ENCODE measurements at places on chromosomes 6 and 20.

- no peak for DNase-seq
These were observed 64.3 kb upstream of the PAK5 start for GRCh38 chr20:9903048-9903655.

DNA sequence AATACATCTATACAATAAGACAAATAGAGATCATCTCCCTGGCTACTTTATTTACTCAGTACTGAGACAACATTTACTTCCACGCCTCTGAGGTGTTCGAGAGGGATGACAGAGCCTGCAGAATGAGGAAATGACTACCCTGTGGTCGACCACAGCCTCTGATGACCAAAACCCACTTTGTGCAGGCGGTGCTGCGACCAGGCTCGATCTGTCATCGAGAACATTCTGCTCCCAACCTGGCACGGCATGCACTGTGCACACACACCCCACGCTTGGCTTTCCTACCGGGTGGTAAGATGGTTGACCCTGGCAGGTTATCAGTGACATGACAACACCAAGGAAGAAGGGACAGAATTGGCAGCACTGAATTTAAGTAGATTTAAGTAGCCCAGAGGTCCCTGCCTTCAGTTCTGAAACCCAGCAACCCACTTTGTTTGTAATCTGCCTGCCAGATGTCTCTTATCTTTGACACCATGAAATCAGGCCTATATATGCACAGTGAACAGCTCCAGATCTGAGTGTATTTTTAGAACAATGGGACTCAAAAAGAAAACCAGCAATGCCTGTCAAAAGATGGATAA is 42.6 kb downstream of the TTI1 start:
- no peak for DNase-seq

DNA sequence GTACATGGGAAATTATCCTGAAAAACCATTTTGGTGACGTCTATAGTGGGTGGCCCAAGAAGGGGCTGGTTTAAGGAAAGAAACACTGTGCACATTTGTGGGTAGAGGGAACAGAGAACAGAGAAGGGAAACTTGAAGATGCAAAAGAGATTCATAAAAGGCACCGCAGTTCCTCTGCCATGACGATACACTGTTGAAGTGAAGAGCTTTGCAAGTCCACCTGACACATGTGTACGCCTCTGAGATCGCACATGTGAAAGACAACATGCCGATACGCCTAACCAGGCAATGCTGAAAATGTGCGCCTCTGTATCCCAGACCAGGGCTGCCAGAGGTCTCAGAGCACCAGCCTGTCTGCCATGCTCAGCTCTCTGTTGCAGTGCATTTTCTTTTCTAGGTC is 180.9 kb downstream of the KIF16B start:
- no peak for DNase-seq

DNA sequence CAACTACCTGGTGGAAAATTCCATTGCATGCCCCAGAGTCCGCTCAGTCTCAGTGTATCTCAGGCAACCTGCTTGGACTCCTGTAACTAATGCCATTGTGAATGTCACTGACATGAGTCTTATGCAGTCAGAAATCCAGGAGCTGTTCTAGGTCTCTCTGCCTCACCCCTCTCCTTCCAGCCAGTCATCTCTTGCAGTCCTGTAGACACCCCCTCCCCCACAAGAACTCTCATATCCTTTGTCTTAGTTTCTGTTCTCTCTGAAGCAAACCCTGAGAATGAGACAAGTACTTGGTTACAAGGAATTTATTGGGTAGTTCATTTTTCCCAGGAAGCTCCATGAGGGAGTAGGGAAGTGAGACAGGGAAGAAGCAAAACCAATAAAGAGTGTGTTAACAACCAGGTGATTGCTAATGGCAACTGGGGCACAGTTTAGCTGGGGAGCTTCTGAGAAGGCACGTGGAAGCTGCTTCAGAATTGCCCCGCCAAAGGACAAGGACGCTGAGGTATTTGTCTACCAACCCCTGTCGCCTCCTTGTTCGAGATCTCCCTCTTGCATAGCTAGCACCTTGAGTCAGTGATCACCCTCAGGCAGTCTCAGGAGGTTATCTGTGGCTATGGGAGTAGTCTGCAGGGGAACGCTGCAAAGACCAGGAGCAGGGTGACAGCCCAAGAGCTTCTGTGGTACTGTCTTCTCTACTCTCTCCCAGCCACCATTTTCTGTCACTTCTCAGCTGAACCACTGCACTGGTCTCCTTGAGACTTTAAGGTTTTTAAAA is 911.4 kb upstream of the FLRT3 start:
- DNase-seq, result no peak

- DNase-seq, result no peak
These were observed 46.7 kb upstream of the IRF4 start for GRCh38 chr6:344816-345340.

DNA sequence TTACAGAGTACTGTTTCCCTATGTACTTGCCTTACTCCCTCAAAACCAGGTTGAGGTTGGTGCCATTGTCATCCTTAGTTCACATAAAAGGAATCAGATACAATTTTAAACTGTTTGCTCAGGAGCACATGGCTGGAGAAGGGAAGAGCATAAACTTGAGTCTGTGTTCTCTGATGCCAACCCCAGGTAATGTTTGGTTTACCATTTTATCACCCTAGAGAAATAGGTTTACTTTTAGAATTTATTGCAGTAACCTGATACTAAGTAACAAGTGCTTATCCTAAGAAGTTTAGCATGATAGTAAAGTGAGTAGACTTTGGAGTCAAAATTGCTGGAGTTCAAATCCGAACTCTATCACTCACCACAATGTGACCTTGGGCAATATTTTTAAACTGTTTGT is 86.3 kb downstream of the RFPL4B start:
- DNase-seq, result no peak

GRCh38 chr6:14129575-14129974 is 12.0 kb downstream of the CD83 start:
- peak; percentile 28 for DNase-seq

- peak; percentile 73 for DNase-seq
These were observed 3.4 kb upstream of the NSFL1C start for GRCh38 chr20:1469925-1470571.

DNA sequence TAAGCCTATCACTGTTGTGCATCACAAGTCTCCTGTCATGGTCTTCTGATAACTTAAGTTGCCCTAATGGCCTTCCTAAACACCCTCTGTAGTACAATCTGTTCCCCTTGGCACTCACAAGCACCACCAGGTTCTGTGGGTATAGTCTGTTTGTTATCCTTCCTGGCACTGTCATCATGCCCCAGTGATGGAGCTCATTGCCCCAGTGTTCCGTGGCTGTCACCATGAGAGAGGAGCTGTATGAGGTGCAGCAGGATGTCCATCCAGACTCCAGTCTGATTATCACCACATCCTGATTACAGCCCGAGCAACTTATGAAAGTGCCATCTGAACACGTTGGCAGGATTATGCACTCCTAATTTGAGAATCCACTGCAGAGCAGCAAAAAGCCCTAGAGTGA is 380.1 kb downstream of the FRK start:
- DNase-seq, result no peak

- DNase-seq, result no peak
These were observed 21.3 kb downstream of the HLA-E start for GRCh38 chr6:30510419-30511168.

GRCh38 chr20:346640-347316 is at the start of gene NRSN2:
Gene NRSN2 (plus strand): TSS chr20:347111. CDS start chr20:349644, 2,533 bp downstream.
- peak; percentile 37 for DNase-seq

GRCh38 chr6:122947355-122947754 is 48.7 kb upstream of the CLVS2 start:
- no peak for DNase-seq

GRCh38 chr6:156914181-156914580 is 137.0 kb downstream of the ARID1B start:
- no peak for DNase-seq

GRCh38 chr20:33477386-33478234 is 12.3 kb upstream of the CBFA2T2 start:
- no peak for DNase-seq

DNA sequence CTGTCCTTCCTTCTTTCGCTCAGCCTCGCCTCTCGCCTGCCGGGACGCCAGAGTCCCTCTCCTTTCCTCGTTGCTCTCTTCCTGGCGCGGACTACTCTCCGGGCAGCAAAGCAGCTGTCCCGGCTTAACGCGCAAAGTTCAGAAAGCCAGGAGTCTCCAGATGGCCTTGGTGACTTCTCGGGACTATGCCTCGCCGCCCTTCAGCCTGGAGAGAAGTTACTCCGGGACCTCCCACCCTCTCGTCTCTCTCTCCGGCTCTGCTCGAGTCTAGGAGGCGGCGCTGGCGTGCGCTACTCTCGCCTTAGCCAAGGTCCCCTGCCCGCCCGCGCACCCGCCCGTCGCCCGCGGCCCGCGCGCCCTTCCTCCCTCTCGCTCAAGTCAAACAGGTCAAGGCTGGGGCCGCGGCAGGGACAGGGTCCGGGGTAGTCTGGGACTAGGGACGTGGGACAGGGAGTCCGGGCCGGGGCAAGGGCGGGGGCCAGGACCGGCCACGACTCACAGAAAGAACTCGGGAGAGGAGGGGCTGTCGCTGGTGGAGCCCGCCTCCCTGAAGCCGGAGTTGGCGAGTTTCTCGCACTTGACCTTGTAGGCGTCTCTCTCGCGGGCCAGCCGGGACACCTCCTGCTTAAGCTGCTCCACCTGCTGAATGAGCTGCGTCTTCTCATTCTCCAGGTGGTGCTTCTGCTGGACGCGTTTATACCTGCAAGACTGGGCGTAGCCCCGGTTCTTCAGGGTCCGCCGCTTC is 1.5 kb downstream of the MAFB start:
- peak; percentile 51 for DNase-seq

DNA sequence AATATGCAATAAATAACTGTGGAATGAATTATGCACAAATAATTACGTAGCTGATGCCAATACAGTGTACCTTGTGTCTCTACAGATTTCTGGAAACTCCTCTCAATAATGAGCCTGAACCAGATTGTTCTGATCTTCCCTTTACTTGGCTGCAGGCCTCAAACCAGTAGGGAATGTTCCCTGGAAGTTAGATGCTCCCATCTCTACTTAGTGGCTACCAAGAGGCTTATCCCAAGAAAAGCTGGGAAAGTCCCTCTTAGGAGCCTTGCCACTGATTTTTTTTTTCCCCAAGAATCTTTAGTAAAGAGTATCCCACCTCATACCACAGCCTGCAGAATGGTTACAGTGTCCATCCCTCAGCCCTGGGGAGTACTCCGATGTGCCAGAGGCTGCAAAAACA is 702.1 kb downstream of the RFPL4B start:
- DNase-seq, result no peak

- no peak for DNase-seq
These were observed 5.8 kb upstream of the STMND1 start for GRCh38 chr6:17096096-17096495.

DNA sequence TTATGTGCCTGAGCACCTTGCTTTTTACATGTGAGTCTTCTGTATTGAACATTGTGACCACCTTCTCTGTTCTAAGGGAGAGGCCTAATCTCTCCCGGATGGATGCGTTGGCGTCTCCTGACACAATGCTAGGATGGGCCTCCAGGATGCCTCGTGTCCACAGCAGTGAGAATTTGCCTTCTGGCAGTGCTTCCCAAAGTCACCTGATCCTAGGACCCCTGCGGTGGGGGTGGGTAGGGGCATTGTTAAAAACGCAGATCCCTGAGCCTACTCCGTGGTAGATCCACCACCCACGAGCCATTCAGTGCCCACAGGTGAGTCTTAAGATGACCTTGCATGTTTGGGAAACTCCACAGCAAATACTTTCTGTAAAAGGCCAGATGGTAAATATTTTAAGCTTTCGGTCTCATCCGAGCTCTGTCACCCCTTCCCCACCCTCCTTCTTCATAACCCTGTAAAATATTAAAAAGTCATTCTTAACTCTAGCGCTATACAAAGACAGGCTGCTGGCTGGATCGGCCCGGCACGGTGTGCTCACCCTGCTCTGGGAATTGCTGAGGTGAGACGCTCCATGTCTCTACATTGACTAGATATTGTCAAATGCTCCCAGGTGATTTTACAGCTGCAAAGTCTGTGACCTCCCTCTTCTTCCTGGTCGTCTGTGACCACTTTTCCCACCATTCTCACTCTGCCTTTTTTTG is 106.7 kb upstream of the IYD start:
- DNase-seq, result no peak

- no peak for DNase-seq
These were observed 63.0 kb downstream of the RIPOR2 start for GRCh38 chr6:24872779-24873178.

DNA sequence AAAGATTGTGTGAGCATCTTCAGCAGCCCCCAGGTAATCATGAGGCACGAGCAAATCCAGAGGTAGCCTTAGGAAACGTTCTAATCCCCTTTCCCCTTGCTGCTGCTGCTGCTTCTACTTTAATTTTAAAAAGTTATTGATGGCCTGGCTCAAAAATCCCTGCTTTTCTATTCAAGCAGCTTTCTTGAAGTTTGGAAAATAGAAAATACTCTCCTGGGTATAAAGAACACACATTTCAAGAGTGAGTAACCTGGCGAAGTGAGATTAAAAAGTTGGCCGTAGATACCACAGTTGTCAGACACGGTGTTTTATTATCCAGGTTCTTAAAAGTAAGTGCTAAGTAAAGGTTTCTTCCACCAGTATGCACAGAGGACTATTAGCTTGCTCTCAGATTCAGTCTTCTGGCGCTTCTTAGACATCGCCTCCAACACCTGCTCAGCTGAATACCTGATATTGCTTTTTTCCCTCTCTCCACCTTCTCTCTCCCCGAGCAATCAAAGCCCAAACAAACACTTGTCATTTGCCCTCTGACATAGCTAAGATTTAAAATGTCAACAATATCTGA is 150.7 kb downstream of the EDN3 start:
- no peak for DNase-seq

DNA sequence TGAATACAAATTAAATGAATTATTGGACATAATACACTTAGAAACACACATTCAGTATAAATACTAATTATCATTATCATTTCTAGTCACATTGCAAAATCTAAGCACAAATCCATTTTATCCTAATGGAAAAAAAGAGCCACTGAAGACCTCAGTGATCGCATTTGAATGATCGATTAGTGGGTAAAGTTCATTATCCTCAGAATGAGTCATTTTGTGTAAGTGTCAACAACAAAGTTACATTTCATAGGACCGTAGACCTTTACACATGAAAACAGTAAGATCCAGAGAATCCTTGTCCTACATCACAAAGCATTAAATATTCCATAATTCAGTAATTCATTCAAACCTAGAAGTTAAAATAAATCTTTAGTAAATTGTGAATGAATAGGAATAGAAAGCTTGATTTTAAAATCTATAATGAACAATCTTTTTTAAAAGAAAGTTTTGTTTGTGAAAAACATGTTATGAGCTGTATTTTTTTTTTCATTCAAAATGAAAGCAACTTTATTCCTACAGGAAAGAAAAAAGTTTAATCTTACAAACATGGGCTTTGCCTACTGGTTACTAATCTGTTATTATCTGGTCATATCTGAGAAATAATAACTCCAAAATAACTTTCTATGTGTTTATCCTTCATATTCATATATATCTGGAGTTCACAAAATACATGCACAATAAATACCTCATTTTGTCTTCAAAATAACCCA is 33.7 kb downstream of the ROS1 start:
- no peak for DNase-seq

- no peak for DNase-seq
These were observed 17.6 kb upstream of the SNAI1 start for GRCh38 chr20:49964964-49965780.

Data from tibial nerve (tissue), 4 donors.